Smooth muscle cell of the brain vasculature (primary cell): ENCODE measurements at places on chromosomes 7 and 10.

DNA sequence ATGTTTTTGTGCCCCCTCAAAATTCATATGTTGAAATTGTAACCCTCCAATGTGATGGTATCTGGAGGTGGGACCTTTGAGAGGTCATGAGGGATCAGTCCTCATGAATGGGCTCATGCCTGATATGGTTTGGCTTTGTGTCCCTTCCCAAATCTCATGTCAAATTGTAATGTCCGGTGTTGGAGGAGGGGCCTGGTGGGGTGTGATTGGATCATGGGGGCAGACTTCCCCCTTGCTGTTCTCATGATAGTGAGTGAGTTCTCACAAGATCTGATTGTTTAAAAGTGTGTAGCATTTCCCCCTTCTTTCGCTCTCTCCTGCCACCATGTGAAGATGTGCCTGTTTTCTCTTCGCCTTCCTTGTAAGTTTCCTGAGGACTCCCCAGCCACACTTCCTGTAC, 53.4 kb downstream of the TLL2 start:
- DNase-seq: no peak

DNA sequence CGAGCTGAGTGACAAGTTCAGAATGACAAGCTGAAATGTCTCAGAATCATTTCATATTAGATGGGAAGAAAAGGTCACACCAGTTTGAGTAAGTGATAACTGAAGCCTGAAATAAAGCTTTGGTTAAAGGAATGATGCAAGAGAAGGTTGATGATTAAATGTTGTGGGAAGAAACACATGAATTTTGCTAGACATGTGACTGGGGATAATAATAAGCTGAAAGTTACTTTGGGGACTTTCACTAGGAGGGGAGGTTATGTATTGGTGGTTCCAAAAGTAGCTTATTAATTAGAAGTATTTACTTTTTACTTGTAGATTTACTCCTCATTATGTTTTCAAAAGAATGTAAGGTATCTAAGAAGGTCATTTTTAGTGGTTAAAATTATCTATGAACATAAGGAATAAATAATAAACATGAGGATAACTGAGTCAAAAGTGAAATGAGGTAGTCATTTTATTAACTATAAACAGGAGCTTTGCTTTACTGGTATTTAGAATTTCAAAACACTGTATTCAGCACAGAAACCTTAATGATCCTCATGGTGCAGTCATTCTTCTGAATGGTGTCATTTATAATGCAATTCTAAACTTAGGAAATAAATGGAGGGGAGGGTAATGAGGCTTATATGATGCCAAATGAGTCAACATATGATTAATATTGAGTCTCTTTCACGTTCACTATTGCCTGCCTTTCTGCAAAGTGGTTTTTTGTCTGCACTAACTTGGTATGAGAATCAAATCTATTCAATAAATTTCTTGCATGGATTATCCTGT, 63.7 kb downstream of the PRKG1 start:
- DNase-seq: no peak

- no peak for DNase-seq
Observed at GRCh38 chr10:123904834-123905409, 13.3 kb upstream of the CPXM2 start.

DNA sequence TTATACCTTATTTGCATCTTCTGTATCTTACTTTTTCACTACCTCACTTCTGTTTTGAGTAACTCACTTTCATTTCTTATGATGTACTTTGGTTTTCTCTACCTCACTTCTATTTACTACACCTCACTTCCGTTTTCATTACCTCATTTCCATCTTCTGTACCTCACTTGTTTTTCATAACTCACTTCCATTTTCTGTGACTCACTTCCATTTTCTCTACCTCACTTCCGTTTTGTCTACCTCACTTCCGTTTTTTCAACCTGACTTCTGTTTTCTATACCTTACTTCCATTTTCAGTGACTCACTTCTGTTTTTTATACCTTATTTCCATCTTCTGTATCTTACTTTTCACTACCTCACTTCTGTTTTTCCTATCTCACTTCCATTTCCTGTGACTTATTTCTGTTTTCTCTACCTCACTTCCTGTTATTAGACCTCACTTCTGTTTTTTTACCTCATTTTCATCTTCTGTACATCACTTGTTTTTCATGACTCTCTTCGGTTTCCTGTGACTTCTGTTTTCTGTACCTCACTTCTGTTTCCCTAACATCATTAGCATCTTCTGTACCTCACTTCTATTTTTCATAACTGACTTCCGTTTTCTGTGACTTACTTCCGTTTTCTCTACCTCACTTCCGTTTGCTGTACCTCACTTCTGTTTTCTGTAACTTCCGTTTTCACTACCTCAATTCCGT, 493.1 kb upstream of the AKR1E2 start:
- no peak for DNase-seq

DNA sequence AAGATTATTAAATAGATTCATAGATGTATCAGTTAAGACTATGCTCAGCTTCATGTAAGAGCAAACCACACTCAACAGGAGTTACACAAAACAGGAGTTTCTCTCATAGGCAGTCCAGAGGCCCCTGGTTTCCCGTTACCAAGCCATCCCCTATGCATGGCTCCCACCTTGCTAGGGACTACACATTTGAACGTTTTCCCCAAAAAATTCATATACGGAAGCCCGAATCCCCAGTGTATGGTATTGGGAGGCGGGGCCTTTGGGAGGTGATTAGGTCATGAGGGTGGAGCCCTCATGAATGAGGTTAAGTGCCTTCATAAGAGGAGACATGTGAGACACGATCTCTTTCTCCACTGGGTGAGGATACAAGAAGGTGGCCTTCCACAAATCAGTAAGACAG, 29.1 kb downstream of the RSU1 start:
- DNase-seq: no peak

DNA sequence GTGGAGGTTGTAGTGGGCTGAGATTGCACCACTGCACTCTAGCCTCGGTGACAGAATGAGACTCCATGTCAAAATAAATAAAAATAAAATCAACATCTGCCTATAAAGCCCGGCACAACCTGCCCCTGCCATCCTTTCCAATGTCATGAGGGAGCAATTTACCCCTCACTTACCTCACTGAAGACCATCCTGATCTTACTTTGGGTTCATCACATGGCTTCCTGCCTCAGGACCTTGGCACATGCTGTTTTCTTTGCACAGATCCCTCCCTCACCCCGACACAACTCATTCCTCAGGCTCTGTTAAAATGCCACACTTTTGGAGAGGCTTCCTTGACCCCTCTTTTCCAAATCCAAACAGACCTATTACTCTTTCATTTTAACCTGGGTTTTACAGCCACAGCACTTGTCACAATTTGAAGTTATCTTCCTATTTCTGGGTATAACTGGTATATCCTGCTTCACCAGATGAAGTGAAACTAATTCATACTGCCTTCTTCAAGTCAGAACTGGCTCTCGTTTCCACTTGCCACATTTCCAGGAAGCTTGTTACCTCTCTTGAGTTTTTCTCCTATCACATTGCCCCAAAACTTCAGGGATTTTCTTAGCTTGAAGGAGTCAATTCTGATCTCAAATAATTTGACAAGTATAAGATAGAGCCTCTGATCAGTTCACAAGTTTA, 69.3 kb upstream of the PARD3 start:
- no peak for DNase-seq

GRCh38 chr7:149815121-149815520, 23.1 kb upstream of the ZNF862 start:
- DNase-seq: no peak

- DNase-seq: no peak
Observed at GRCh38 chr10:51860257-51860656, 160.9 kb upstream of the CSTF2T start.

- no peak for DNase-seq
Observed at GRCh38 chr10:124738441-124738840, 5.7 kb downstream of the FAM53B start.

- DNase-seq: no peak
Observed at GRCh38 chr10:79250259-79250658, 97.0 kb upstream of the PPIF start.

DNA sequence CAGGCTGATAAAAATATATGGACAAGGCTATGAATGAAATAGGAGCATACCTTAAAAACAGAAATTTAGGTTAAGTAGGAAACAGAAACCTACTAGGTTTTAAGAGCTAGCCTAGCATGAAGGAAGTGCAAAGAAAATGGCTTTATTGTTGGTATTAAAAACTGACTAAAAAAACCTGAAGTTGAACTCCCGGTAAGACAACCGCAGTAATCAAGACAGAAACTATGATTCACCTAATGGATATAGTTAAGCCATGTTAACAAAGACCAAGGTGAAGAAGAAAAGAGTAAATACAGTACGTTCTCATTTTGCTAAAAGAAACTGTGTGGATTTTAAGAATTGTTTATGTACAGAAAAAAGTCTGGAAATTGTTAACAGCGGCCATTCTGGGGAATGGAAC, 2.5 kb downstream of the RTKN2 start:
- DNase-seq: no peak

DNA sequence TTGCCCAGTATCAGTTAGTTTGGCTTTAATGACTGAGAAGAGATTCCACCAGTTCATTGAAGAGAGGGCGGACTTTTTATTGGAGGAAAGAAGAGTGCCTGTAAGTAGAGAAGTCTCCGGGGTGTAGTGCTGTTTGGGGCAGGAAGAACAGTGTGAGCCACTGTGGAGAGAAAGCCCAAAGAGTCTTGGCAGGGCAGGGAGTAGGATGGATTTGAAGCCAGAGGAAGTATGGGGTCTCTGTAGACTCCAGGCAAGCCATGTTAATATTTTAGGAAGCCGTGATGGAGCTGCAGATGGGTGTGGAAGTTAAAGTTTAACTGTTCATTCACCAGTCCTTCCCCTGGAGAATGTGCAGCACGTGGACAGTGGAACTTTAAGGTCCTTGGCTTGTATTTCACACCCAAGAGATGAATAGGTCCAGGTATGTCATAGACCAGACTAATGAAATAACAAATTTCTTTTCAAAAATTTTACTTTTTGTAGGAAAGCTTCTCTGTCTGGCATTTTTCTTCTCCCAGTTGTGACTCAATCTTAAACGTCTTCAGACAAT, 54.1 kb downstream of the TCF7L2 start:
- no peak for DNase-seq

DNA sequence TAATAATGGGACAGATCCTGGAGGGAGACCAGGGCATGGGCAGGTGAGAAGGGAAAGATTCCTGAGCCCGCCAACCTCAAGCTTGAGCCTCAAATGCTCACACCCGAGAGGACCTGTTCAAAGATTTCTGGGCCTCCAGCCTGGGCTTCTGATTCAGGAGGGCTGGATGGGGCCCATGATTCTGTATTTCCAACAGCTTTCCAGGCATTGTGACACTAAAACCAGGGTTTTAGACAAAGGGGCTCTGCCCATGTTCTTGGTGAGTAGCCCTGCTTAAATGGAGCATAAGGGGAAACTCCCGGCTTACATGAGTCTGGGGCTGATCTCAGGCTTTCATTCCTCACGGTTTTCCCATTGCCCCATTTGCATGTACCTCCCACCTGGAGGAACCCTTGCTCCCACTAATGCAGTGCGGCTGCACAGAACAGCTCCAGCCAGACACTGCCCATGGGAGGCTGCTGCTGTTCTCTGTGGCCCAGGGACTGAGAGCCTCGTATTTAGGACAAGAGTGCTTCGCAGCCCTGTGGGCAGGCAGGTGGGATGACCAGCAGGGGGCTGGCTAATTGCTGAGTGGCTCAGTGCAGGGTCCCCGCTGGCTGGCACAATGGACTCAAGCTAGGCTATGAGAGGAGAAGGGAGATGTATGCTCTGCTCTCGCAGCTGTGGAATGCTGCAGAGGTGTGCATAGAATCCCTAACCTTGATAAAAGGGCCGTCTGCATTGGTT, 135.3 kb upstream of the COBL start:
- no peak for DNase-seq

GRCh38 chr10:51001587-51001986, 72.7 kb upstream of the PRKG1 start:
- no peak for DNase-seq

DNA sequence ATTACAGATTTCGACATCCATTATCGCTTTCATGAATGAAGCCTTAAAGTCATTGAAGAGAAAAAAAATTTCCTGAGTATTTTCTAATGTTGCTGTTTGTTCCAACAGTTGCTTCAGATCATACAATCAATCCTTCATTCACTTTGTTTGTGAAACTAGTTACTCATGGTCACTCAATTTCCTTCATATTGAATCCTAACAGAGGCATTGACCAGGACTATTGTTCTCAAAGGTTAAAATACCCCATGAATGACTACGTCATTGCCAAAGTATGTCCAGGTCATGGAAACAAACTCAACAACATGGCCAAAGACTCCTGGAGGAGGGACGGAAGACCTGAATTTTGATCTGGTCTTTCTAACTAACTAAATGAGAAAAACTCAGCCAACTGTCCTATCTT, 54.0 kb upstream of the ABCB5 start:
- DNase-seq: no peak

GRCh38 chr10:80144696-80145131, 12.2 kb downstream of the PLAC9 start:
- no peak for DNase-seq

GRCh38 chr10:125232841-125233240, 72.5 kb upstream of the CTBP2 start:
- DNase-seq: no peak

DNA sequence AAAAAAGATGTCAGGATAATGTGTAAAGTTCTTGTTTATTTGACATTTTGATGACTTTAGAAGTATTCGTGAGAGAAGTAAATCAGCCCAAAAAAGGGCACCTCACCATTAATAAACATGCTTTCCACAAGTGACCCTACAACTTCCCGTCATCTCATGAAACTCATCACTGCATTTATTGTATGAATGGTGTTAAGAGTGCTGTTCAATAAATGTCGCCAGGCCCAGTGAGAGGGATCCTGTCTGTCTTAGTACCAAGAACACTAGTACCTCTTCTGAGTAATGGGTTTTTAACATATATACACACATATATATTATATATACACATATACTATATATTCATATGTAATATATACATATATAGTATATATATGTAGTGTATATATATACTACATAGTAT, 61.9 kb downstream of the TMEM26 start:
- DNase-seq: no peak

- no peak for DNase-seq
Observed at GRCh38 chr10:116170815-116171250, 102.2 kb downstream of the GFRA1 start.

DNA sequence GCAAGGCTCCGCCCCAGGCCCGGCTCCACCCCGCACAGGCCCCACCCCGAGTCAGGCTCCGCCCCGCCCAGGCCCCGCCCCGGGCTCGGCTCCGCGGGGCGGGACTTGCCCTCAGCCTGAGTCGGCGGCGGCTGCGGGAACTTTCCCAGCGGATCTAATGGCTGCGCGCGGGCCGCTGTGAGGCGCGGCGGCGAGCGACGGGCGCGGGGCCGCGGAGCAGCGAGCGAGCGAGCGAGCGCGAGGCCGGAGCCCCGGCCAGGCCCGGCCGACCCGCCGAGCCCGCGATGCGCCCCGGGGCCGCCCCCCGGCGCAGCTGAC, at the start of gene INPP5A:
INPP5A (plus strand) TSS at position 104 of the 318 bp plus-strand sequence. CDS start 310 bp downstream, outside the sequence.
- no peak for DNase-seq

DNA sequence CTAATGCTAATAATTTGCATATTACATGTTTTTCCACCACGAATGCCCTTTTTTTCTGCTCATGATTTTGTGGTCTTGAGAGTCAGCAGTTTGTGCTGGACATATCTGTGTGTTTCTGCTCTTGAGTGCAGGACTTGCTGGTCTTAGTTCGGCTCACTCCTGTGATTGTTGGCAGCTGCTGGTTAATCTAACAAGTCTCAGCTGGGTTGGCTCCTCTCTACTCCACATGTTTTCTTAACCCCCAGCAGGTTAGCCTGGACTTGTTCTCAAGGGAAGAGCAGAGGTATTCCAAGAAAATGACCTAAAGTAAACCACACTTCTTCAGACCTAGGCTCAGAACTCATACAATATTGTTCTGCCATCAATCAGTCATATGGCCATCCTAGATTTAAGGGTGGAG, 1238.9 kb downstream of the XPNPEP1 start:
- DNase-seq: no peak
